ENCODE measurements at places on chromosomes 2 and 18.

- DNase-seq: no peak
These were observed 142.6 kb downstream of the MEIS1 start for GRCh38 chr2:66577321-66578053.

DNA sequence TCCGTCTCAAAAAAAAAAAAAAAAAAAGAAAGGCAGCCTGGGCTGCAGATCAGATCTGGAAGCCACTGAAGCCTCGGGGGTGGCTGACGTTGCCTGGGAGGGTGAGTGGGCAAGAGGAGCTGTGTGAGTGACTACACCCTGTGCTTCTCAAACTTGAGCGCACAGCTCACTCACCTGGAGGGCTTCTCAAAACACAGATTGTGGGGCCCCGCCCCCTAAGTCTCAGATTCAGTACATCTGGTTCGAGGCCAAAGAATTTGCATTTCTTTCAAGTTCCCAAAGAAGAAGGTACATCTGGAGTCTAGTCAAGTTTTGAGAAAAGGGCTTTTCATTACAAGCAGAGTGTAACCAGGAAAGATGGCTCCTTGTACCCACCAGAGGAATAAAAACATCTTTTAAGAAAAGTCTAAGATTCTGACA lies 97.7 kb upstream of the CAB39 start:
- DNase-seq: no peak

DNA sequence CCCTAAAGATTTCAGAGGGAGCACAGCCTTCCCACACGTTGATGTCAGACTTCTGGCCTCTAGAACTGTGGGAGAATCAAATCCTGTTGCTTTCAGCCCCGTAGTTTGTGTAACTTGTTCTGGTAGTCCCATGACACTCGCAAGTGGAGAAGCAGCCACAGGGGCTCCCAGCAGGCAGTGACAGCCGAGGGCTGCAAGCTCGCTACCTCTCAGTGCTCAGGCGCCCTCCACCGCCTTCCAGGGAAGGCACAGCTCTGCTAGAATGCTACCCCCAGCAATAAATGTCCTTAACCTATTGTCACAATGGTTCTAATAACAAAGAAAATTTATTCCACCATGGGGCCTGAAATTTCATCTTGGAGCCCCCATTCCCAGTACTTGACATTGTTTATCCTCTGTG lies 143.1 kb upstream of the ZNF236 start:
- no peak for DNase-seq

- no peak for DNase-seq
These were observed 89.2 kb upstream of the ITGA4 start for GRCh38 chr2:181367906-181368435.

DNA sequence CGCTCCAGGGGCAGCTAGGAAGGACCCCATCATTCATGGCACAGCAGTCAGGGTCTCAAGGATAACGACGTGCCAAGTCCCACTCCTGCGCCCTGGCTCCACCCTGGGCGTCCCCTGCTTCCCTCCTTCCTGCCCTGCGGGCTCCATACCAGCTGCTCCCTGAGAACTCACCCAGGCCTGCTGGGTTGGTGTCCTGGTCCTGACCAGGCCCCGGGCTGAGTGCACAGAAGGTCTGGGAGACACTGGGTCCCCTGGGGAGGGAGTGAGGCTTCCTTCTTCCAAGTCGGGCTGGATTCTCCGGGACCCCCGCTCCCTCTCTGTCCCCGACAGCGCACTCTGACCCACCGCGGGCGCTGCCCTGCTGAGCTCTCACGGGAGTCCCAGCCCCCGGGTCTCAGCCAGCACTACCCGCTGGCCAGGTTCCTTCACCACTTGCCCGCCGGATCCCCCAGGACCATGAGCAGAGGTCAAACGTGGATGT lies 160.2 kb downstream of the PXDN start:
- no peak for DNase-seq

- DNase-seq: no peak
These were observed 63.8 kb upstream of the GPR45 start for GRCh38 chr2:105177536-105178254.
